ENCODE measurements at places on chromosomes 6 and 20. TPM values are rescaled to one million over a fixed set of nuclear protein-coding genes. Genes with fewer than 3 reads are reported as not detected.

The SGK2 gene
- total RNA-seq, result 0.27 TPM

The SLC17A2 gene
- total RNA-seq, result 0.14 TPM

The TP53TG5 gene
- 0.59 TPM for total RNA-seq

The PHACTR3 gene
- not detected for total RNA-seq

The STMND1 gene
- total RNA-seq, result not detected

The ZNF341 gene
- 6.8 TPM for total RNA-seq

The SLCO4A1 gene
- total RNA-seq, result 22.4 TPM

The OR2J3 gene
- not detected for total RNA-seq

The SAMD5 gene
- total RNA-seq, result not detected

The CCN6 gene
- total RNA-seq, result 0.21 TPM

The MAK gene
- 0.12 TPM for total RNA-seq

The ZNF311 gene
- total RNA-seq, result 0.57 TPM

The LAMA2 gene
- total RNA-seq, result 2.2 TPM

The BTNL2 gene
- total RNA-seq, result not detected

The C6orf163 gene
- total RNA-seq, result 0.29 TPM

The INSM1 gene
- 0.38 TPM for total RNA-seq

The TRIM38 gene
- 19.1 TPM for total RNA-seq

The DAAM2 gene
- total RNA-seq, result not detected

The CTCFL gene
- not detected for total RNA-seq

The BMP7 gene
- total RNA-seq, result not detected

The SALL4 gene
- not detected for total RNA-seq

The THBD gene
- not detected for total RNA-seq

The LSM2 gene
- total RNA-seq, result 174 TPM

The BIRC7 gene
- not detected for total RNA-seq

The MEI4 gene
- not detected for total RNA-seq

The RIPOR3 gene
- total RNA-seq, result not detected

The MUC21 gene
- total RNA-seq, result not detected

The BMP5 gene
- not detected for total RNA-seq

The XKR7 gene
- 0.02 TPM for total RNA-seq

The KHDRBS2 gene
- total RNA-seq, result not detected

The TRIM10 gene
- total RNA-seq, result 0.25 TPM

The LY86 gene
- 2.0 TPM for total RNA-seq

The ASIP gene
- not detected for total RNA-seq

The TRIM40 gene
- not detected for total RNA-seq

The MOG gene
- not detected for total RNA-seq

The TRDN gene
- total RNA-seq, result not detected

The PIGU gene
- 18.8 TPM for total RNA-seq

The C2 gene
- 2.1 TPM for total RNA-seq

Data from activated naive CD4-positive, alpha-beta T cell treated with anti-CD3 and anti-CD28 coated beads for 36 hours (primary cell).